ENCODE measurements at places on chromosomes 2 and 18.

- peak; percentile 31 for DNase-seq
These were observed 71.1 kb upstream of the HNMT start for GRCh38 chr2:137893145-137893544.

GRCh38 chr2:226983895-226984749, 148.3 kb downstream of the RHBDD1 start:
- no peak for DNase-seq

DNA sequence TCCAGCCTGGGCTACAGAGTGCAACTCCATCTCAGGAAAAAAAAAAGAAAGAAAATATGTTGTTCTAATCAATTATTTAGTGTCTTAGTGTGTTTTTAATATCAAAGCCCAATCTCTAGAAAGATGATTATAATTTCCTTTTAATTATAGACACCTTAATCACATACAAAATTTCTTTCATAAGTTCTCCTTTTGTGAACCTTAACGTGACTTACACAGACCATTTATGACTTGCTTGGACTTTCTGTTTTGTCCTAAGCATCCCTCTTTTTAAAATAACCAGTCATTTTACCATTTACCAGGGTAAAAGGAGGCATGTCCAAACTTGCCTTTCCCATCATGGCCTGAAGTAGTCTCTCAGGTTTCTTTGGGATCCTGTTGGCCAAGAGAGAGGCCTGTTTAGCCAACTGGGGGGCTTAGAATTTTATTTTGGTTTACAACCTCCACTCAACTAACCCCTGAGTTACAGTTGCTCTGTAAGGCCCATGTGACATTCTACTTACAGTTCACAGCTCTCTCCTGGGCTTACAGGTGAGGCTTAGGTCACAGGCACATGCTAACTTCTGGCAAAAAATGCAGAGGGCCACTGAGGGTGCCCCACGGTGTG, 23.9 kb upstream of the GPR155 start:
- DNase-seq: no peak

DNA sequence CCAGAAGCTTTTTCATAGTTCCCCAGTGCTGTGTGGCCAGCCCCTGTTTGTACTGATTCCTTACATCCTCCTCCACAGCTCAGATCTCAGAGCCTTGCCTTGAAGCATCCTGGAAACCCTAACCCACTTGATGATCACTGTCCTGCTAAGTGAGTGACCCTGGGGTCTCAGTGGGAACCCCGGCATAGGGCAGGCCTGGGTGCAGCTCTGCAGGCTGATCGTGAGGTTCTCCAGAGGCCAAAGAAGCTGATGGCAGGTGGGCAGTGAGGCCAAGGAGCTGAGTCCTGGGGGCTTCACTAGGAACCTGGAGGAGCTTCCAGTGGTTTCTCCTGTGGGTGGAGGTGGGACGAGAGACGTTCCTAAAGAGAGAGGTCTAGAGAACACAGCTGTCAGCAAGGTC, 47.4 kb upstream of the BIN1 start:
- DNase-seq: no peak

- no peak for DNase-seq
These were observed 36.4 kb downstream of the REEP1 start for GRCh38 chr2:86301009-86301408.

DNA sequence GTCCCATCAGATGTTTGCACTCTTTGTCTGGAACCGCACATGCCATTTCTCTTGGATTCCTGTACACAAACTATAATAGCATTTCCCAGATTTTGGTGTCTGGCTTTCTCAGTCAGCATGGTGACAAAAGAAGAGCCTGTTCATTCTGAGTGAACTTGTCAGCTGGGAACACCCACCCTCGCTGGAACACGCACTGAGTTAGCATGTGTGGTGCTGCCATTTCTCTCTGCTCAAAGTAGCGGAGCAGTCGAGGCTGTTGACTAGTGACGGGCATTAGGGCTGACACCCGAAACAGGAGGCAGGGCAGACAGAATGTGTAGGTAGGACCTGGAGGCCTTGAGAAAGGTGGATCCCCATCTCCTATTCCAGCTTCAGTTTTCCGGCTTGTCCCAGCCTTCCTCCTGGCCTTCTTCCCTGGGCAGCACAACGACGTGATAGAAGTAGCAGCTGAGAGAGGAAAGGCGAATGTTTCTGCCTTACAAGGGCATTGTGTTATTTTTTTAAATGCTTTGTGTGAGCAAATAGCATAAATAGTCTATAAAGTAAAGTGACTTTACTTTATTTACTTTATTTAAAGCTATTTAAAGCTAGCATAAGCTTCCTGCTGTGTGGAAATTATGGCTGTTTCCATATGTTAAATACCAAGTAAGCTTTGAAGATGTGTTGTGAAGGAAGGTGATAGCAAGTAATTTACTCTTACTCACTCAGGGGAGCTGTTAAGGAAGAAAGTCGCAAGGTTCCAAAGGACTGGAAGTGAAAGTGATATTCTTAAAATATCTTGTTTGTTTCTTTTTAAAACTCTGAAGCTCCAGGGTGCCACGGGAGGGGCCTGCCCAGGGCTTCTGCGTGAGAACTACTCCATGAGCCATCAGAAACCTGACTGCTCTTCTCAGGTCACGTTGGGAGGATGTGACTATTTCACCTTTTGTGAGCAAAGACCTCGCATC, 272.6 kb downstream of the NEDD4L start:
- no peak for DNase-seq

- no peak for DNase-seq
These were observed 3.7 kb downstream of the MALT1 start for GRCh38 chr18:58674863-58675472.

All from COR-L47 (cell line).